ENCODE measurements at places on chromosomes 12 and 14.
A peak's percentile ranks its signal among the peaks of the same experiment; 100 is the strongest.

DNA sequence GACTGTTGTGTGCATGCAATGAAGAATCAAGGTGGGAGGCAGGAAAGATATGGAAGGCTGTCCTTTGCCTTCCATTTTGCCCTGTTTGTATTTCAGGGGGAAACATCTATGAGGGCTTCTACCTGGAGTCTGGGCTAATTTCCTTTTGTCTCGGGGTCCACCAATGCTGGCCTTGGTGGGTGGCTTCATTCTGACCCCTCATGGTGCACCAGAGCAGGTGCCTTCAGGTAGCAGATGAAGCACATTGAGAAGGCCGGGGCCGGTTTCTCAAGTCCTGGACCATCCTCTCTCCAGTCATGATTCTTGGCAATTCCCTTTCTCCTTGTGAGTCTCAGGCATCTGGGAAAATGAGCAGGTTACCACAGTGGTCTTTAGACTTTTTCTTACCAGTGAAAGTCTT is 47.2 kb downstream of the RPH3A start:
- DNase-seq = no peak

- peak; percentile 64 for DNase-seq
Observed at GRCh38 chr14:24133735-24134134, 2.3 kb upstream of the PSME1 start.

DNA sequence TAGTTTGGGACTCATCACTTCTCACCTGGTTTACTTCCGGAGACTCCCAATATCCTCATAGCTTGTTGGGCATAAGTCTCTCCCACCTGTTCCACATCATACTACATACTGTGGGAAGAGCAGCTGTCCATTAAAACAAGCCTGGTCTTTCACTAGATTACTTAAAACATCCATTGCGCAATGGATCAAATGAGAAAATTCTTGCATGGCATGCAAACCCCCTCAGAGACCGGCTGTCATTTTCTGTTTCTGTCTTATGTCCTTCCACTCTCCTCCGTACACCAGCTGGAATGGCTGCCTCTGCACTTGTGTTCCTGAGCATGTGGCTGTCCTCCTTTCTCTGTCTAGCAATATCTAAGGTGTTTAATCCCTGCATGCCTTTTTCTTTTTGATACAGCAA is 265.6 kb downstream of the TMEM117 start:
- no peak for DNase-seq

DNA sequence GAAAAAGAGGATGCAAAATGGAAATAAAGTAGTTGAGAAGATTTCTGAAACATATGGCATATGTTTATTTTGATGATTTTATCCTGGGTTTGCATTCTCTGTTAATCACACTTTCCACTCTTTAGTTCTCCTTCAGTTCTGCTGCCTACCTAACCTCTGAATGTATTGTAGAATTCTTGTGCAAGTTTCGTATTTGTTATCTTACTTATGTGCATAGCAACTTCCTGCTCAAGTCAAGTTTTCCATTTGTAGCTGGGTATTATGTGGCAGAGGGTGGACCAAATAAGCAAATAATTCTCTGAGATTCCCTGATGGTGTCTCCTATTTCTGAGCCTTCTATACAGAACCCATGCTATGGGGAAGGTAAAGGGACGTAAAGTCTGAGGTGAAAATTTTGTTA is 381.6 kb downstream of the FOXG1 start:
- no peak for DNase-seq

DNA sequence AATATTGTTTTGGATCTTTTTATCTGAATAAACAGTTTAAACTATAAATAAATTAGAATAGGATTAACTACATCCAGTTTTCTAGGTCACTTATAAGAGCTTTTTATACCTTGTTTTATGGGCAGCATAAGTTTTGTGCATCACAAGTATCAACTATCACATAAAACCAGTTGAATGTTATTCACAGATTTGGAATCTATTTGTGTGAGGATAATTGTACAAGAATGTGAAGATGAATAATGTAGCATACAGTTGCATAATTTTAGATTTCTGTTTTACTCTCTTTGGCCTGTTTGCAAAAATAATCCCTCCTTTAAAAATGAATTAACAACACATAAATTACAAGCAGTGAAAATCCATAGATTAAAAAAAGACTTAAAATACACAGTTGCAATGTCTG is 88.8 kb downstream of the SCFD1 start:
- no peak for DNase-seq

DNA sequence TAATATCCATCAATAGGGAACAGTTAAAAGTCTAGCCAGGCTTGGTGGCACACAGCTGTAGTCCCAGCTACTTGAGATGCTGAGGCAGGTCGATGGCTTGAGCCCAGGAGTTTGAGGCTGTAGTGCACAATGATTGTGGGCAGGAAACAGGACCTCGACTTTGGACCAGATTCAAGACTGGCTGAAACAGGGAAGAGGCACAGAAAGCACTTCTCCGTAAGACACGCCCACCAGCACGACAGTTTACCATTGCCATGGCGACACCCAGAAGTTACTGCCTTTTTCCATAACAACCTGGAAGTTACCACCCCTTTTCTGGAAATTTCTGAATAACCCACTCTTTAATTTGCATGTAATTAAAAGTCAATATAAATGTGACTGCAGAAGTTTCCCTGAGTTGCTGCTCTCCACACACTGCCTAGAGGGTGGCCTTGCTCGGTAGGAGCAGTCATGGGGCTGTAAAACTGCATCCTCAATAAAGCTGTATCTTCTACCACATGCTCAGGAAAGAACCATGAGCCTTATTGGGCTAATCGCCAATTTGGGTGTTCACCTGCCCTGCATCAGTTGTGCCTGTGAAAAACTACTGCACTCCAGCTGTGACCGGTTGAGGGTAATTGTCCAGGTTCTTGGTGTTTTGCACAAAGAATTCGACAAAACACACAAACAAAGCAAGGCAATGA is 4.6 kb upstream of the LRRC23 start:
- peak; percentile 84 for DNase-seq

- DNase-seq = no peak
Observed at GRCh38 chr14:90979515-90979914, 80.9 kb downstream of the RPS6KA5 start.

- no peak for DNase-seq
Observed at GRCh38 chr14:70779667-70780066, 29.6 kb downstream of the MAP3K9 start.

- no peak for DNase-seq
Observed at GRCh38 chr12:86917121-86917520, 660.9 kb upstream of the MGAT4C start.

DNA sequence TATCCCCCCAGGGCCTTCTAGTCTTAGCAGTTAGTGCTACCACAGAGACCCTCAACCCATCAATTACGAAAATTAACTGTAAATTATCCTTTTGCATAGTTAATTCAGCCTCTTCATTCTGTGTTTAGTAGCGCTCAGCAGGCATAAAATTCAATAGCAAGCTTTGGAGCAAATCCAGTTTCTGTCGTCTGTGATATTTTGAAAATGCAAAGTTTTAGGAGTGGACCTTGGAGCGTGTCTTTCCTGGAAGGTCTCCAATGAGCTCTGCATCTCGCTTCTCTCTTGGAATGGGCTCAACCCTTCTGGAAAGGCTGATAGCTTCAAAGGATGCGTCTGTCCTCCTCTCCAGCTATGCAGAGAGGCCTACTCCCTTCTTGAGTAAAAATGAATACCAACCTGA is 222.9 kb downstream of the SLC15A4 start:
- DNase-seq = no peak

DNA sequence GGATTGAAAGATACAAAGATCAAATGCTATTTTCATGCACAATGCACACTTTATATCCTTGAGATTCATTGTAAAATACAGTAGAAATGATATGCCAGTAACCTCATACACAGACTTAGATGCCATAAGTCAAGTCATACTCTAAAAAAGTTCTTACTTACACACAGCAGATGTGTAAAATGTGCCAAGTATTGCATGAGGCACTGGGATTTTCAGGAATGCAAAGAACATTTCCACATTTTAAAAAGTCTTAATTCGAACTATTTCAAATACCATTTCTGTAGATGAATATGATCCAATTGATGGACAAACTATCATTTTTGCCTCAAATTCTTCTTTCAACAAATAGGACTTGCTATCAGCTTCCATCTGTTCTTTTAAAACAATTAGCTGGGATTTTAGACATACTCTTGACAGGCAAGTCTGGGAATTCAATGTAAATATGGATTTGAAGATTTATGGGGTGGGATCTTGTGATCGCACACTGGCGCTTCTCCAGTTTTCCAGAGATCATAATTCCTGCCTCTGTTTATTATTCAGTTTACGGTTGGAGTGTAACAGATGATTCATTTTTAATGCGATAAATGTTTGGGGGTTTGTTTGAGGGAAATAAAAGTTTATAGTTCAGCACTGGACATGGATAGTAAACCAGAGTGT is 183.8 kb downstream of the PAX9 start:
- DNase-seq = no peak

- no peak for DNase-seq
Observed at GRCh38 chr12:13348464-13348863, 151.9 kb downstream of the EMP1 start.

DNA sequence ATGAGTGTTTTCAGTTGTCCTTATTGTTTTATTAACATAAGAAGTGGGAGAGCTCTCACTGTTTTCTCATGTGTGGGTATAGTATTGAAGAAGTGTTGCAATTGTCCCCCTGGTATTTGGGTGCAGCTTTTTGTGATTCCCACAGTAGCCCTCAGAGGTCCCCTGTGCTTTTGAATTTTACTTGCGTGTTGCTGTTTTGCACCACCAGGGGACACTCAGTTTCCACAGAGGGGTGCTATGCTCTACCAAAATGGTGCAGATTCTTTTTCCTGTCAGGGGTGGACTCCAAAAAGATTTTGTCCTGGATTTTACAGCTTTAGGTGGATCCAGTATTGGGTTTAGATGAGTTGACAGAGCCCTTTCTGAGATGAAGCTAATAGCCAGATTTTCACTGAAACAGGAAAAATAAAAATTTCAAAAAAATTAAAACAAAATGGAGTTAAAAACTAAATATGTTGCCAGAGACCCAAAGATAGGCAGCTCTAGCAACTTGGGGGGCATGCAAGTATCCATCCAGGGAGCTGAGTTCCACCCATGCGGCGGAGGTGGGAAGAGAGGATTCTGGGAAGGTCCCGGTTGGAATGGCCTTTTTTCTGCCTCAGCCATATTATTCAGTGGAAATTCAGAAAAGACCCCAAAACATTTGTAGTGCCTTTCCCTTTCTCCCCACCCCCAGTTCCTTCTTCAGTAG is 50.2 kb downstream of the TTLL5 start:
- peak; percentile 60 for DNase-seq

DNA sequence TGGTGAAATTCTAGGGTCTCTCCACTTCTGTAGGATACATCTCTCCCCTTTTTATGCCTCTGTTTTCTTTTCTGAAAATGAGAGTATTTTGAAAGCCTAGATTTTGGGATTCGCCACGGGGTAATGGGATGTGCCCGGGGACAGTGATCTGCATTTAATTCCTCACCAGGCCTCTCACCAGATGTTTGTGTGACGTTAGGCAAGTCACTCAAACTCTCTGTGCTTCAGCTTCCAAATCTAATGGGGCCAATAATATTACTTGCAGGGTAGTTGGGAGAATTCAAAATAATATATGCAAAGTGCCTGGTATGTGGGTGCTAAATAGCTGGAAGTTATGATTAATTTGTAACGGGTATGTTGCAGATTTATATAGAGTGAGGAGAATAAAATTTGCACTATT is 78.8 kb downstream of the C12orf75 start:
- no peak for DNase-seq

- peak; percentile 80 for DNase-seq
Observed at GRCh38 chr12:101414533-101415119, 7.1 kb upstream of the ARL1 start.

Measured in hematopoietic multipotent progenitor cell treated with erythropoietin and hydrocortisone succinate and interleukin-3 and kit ligand, for 6 days (in vitro differentiated cells).